ENCODE measurements at places on chromosomes 2 and 18.

DNA sequence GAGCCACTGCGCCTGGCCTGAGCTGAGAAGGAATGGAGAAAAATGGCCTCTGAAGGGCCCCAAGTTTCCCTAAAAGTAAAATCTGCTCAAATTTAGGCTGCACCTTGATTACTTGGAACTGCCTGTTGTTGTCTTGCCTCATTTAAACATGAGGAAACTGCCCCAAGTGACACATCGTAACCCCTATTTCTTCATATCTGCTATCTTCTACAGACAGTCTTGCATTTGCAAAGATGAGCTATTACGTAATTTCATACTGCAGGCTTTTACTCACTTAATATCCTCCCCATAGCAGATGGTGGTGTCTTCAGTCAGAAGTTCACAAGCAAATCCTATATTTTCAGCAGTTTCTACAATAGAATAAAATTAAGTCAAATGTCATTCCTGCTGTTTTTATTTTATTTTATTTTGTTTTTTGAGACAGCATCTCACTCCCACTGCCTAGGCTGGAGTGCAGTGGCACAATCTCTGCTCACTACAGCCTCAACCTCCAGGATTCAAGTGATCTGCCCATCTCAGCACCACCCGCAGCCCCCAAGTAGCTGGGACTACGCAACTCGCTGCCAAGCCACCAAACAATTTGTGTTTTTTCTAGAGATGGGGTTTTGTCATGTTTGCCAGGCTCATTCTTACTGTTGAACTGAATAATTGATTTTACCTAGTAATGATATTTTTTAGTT lies 45.3 kb upstream of the NARS1 start:
- DNase-seq, result no peak

DNA sequence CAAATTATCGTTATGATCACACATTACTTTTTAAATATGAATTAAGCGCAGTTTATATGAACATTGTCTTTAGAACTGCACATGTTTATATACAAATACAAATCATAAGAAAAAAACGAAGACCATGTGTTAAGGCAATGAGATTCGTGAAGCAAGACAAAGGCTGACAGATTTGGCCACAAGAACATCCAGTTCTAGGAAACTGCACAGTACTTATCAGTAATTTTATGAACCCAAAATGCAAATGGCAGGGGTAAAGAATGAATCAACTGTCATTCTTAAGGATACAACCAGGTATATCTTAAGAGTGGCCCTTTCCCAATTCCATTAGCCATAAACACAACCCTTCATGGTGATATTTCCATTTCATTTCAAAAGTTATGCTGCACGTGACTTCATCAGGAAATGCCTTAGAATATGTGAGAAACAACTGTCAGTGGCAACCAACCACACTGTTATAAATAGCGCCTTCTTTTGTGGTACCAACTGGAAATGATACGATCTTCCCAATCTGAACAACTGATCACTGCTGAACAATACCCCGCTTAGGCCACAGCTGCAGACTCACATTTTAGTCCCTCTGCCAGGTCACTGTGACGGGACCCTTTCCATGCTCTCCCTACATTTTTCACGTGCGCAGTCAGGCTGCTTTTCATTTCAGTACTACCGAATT lies 144.9 kb downstream of the L3MBTL4 start:
- no peak for DNase-seq

- DNase-seq, result no peak
Observed at GRCh38 chr18:9696701-9697100, 11.4 kb upstream of the RAB31 start.

GRCh38 chr2:74413001-74413698 lies 8.3 kb downstream of the C2orf81 start:
- DNase-seq, result no peak

DNA sequence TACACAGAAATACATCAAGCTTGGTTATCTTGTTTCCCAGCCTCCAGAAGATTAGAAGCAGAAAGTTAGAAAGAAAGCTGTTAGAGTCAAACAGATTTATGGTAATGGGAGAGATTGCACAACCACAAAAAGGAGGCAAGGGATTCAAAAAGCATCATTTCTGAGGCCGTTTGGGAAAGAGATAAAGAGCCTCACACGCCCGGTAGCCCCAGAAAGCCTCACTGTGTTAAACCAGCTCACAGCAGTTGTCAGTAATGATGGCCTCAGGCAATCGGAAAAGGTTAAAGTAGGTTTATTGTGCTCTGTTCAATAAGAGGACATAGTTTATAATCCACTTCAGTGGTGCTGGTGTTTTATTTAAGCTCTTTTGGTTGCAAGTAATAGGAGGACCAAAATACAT lies 111.3 kb downstream of the DCC start:
- no peak for DNase-seq

DNA sequence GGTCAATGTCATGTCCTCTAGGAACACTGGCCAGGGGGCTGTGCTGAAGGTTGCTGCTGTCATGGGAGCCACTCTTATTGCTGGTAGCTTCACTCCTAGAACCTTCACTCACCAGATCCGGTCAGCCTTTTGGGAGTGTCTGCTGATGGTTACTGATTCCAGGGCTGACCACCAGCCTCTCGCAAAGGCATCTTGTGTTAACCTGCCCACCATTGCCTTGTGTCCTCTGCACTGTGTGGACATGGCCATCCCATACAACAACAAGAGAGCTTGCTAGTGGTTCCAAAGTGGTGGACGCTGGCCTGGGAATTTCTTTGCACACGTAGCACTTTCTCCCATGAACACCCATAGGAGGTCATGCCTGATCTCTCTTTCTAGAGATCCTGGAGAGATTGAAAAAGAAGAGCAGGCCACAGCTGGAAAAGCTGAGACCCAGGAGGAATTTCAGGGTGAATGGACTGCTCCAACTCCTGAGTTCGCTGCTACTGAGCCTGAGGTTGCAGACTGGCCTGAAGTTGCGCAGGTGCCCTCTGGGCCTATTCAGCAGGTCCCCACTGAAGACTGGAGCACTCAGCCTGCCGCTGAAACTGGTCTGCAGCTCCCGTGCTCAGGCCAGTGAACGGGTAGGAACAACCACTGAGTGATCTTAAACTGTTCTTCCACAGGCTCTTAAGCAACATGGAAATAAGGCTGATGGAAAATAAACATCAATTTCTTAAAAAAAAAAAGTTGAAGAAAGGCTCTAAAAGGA lies 18.7 kb upstream of the C2orf80 start:
- DNase-seq, result no peak

- no peak for DNase-seq
Observed at GRCh38 chr2:56248965-56249742, 65.4 kb downstream of the CCDC85A start.

DNA sequence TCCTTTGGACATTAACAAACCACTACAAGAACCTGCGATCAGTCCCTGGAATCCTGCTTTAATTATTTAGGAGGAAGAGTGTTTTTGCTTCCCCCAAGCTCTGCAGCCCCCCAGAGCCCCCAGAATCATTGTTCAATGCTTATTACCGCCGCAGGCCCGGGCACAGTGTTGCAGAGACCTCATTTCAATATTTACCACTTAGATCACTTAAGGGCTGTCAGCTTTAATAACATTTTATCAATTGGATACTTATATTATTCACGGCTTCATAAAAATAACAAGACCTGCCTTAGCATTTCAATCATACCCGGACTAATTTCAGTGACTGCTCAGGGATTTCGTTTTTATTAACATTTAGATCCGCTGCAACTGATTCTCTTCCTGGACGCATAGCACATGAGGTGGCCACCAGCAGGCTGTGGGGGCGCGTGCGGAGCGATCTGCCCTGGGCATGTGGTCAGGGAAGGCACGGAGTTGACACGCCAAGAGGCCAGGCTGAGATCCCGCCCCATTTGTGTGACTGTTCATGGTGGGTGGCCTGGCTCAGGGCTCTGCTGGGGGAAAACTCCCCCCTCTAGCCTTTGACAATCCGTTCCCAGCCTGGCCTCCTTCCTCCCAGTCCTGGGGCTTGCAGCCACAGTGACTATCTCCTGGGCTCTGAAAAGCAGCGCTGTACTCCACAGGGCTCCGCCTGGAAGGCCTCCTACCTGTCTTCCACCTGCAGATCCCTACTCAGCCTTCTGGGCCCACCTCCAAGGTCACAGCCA lies 267.6 kb downstream of the SRBD1 start:
- DNase-seq, result peak; percentile 49

DNA sequence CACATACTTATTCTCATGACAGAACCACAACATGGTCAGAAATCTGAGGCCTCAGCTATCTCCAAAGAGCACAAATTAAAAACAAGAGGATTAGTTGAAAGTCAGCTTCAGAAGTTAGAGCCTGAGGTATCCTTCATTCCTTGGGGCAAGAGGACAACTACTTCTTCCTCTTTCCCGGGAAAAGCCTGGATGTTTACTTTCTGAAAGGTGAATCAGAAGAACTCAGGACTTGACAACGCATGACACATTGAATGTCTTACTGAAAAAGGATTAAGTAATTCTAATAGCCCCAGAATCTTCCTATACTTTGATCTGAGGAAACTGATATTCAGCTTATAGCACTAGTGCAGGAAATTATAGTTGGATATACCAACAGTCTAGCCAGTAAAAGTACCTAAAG lies 573.2 kb downstream of the METTL4 start:
- no peak for DNase-seq

DNA sequence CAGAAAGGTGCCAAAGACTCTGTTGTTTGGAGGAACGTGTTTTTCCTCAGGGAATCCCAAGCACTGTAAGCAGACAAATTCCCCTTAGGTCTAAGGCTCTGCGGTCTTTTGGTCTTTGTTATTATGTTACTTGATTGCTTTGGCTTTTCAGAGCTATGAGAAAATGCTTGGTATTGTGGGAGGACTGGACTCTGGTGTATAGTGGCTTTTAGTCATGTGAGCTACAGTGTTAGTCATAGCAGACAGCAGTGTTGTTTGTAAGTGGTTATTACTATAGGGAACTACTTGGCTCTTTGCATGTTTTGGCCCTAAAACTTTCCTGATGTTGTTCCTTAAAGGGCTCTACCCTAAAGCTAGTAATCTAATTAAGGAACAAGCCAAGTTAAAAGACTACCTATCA lies 956.2 kb upstream of the LRATD1 start:
- DNase-seq, result no peak

- no peak for DNase-seq
Observed at GRCh38 chr2:182393270-182393760, 33.5 kb downstream of the PDE1A start.

GRCh38 chr18:34039201-34039600 lies 185.5 kb downstream of the NOL4 start:
- no peak for DNase-seq

- DNase-seq, result no peak
Observed at GRCh38 chr18:79123948-79124347, 54.8 kb downstream of the ATP9B start.

DNA sequence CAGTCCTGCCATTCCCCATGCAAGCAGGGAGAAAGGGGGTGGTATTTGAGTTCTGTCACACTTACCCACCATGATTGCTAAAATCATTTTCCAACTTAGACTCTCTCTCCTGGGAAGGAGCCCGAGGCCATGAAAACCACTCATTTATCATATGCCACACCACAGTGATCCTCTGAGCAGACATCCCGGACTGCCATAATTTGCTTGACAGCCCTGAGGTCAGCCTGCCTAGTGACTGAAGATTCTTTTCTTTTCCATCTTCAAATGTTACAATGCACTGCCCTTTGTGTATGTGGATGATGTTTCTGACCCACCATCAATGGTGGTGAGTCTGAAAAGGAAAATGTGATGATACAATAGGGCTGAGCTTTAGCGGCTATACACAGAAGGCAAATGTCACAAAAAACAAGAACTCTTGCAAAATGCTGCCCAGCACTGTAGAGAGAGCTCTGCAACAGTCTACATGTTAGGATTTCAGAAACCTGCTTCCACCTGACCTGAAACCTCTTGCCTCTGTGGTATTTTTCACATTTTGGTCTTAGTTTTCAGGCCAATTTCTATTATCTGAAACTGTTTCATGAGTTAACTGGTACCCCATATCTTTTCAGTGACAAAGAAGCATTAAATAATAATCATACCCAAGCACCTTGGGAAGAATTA lies 272.8 kb downstream of the ZNF385B start:
- DNase-seq, result no peak

All from coronary artery (tissue), 2 donors.